ENCODE measurements at places on chromosomes 16 and 17.

- DNase-seq = no peak
Measured at GRCh38 chr17:11035681-11036080, 197.8 kb upstream of the PIRT start.

GRCh38 chr17:14755002-14755401, 454.1 kb downstream of the HS3ST3B1 start:
- no peak for DNase-seq

GRCh38 chr17:79146562-79146961, 71.9 kb downstream of the ENGASE start:
- DNase-seq = no peak

- no peak for DNase-seq
Measured at GRCh38 chr17:75540923-75541503, 15.5 kb downstream of the LLGL2 start.

- DNase-seq = no peak
Measured at GRCh38 chr16:1776991-1777374, 4.0 kb upstream of the MRPS34 start.

DNA sequence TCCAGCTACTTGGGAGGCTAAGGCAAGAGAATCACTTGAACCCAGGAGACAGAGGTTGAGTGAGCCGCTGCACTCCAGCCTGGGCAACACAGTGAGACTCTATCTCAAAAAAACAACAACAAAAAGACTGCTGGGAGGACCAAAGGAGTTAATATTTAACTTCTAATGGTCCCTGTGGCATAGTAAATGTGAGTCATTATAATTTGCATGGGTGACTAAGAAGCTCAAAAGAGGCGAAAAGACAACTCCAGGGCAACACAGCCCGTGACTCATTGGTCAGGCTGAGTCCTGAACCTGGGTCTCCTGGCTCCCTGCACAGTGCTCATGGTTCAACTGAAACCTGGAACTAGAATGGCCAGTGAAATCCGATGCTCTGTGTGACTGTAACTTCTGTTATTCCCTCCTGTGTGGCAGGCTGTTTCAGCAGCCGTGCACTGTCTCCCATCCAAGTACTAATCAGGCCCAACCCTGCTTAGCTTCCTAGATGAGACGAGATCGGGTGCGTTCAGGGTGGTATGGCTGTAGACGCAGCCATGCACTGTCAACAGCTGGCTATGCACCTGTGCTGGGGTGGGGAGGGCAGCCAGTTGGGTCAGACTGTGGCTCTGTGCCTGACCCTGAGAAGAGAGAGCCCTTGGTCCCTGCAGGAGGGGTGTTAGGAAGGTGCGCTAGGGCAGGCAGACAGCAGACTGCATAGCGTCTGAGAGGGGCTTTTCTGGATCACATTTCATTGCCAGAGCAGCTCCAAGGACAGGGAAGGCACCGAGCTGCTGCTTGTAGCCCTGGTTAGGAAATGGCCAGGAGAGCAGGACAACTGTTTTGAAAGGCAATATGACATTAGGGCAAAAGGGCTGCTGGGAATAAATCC, 14.5 kb upstream of the GPRC5C start:
- DNase-seq = no peak

DNA sequence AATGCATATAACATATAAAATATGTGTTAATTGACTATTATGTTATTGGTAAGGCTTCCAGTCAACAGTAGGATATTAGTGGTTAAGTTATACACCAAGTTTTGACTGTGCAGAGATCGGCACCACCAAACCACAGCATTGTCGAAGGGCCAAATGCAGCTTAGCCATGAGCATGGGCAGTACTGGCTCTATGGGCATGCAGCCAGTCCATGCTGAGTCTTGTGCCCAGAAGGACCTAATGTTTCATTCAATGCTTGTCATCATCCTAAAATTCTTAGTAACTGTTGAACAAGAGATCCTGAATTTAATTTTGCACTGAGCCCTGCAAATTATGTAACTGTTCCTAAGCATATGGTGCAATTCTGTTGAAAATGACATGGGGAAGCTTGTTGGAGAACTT, 233.4 kb upstream of the HS3ST3A1 start:
- no peak for DNase-seq

DNA sequence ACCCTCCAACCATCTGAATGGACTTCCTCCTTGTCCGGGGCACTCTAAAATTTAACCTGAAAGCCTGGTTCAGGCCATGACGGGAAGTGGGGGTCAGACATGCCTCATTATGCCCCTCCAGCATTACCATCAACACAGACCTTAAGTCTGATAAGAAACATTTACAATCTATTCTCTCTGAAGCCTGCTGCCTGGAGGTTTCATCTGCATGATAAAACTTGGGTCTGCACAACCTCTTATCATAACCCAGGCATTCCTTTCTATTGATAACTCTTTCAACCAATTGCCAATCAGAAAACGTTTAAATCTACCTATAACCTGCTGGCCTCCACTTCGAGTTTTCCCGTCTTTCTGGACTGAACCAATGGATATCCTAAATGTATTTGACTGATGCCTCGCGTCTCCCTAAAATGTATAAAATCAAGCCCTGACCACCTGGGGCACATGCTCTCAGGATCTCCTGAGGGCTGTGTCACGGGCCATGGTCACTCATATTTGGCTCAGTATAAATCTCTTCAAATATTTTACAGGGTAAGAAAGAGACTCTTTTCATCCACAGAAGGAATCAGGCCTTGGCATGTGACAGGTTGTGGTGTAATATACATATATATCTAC, 45.6 kb downstream of the LYRM1 start:
- DNase-seq = no peak

DNA sequence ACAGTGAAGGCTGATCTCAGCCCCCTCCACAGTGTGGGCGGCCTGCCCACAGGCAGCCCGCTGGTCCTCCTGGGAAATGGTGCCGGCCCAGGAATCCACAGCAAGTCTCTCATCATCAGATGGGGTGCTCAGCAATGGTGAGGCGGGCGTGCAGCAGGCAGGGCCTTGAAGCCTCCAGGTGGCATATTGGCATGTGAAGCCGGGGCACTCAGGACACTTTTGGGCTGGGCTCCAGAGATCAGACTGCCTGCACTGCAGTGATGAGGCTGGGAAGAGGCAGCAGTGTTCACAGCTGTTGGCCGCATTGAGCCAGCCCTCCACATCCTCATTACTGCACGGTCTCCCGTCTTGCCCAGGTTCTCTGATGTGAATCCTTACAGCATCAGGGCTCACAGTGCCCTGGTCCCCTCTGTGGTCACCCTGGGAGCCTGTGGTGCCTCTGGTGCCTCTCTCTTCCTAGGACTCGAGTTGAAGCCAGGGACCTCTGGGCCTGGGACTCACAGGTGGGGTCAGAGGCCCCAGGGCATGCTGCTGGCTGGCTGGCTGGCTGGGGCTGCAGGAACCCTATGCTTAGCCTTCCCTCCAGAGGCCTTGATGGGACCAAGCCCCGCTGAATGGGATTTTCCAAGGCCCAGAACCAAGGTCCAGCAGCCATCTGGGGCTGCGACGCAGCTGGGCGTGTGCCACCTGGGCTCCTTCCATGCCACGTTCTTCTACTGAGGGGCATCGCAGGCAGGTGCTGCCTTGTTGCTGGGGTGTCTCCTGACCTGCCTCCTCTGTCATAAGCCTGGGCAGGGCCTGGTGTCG, 48.6 kb downstream of the TNFRSF13B start:
- DNase-seq = no peak

DNA sequence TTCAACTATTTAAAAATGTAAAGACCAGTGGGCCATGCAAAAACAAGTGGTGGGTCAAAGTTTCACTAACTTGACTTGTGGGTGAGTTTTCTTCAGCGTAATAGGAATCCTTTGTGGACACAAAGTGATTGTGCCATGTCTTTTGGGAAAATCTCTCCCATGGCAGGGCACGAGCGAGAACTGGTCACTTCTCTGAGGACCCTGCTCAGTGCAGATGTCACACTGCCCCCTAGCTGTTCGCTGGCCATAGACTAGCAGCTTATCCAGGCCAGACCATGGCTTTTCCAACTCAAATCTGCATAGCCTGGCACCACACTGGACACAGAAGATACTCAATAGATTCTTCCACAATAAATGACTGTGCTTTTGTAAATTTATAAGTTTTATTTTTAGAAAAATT, 306.0 kb upstream of the CCL2 start:
- peak; percentile 72 for DNase-seq

DNA sequence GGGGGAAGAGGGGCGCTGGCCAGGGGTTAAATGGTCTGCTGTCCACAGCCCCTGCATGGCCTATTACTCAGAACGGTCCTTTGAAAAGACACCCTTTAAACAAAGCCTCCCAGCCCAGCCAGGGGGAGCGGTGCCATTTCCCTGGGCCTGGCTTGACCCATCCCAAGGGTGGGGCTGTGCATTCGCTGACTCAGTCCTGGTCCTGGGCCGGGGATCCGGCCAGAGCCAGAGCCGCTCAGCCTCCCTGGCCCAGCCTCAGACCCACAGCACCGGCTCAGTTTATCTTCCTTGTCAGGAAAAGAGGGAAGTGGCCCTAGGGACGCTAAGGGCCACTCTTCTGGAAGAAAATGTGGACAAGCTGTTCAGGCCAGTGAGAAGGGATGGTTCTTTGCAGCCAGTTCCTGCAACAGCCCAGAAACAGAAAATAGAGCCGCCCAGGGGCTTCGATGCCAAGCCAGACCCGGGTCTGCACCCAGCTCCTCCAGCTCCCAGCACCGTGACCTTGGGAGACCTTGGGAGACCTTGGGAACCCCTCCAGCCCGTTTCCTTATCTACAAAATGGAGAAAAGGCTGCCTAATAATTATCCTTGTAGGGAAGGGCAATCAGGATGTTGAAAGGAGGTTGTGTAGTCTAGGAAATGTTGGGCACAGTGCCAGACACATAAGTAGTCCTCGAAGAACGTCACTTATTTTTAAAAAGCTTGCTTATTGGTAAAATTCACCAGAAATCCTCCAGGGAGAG, 82.5 kb downstream of the ZDHHC7 start:
- no peak for DNase-seq

- no peak for DNase-seq
Measured at GRCh38 chr17:61728297-61728836, 135.0 kb downstream of the BRIP1 start.

- no peak for DNase-seq
Measured at GRCh38 chr17:66810951-66811682, 23.8 kb upstream of the CACNG5 start.

DNA sequence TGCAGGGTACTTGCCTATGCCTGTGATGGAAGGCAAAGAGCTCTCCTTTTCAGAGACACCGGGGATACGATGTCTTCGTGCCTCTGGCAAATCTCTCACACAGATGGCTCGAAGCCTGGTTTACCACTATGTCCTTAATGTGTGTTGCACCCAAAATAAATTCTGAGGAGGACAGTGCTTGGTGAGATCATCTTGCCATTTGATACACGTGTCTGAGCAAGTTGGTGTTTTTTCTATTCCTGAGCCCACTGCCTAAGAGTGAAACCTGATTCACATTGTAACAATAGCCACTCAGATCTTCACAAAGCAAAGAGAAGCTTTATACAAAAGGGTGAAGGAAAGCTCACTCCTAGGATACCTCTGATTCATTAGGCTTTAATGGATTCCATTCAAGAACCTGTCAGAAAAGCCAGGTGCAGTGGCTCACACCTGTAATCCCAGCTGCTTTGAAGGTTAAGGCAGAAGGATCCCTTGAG, 33.1 kb upstream of the AKAP1 start:
- DNase-seq = no peak

DNA sequence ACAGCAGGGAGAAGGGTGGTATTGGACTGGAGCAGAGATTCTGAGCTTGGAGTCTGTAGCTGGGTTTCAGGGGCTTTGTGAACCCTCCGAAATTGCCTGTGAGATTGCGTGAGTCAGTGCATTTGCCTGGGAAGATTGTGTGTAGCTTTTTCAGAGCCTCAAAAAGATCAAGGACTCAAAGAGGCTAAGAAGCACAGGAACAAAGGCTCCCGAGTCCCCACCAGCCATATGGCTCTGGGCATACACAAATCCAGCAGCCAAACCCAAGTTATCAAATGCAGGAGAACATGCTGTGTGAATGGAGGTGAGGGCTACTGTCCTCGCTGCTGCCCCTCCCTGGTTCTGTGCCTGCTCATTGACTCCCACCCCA, 3.0 kb downstream of the LRRC75A start:
- DNase-seq = no peak

- no peak for DNase-seq
Measured at GRCh38 chr16:28859326-28859725, 4.3 kb upstream of the SH2B1 start.

DNA sequence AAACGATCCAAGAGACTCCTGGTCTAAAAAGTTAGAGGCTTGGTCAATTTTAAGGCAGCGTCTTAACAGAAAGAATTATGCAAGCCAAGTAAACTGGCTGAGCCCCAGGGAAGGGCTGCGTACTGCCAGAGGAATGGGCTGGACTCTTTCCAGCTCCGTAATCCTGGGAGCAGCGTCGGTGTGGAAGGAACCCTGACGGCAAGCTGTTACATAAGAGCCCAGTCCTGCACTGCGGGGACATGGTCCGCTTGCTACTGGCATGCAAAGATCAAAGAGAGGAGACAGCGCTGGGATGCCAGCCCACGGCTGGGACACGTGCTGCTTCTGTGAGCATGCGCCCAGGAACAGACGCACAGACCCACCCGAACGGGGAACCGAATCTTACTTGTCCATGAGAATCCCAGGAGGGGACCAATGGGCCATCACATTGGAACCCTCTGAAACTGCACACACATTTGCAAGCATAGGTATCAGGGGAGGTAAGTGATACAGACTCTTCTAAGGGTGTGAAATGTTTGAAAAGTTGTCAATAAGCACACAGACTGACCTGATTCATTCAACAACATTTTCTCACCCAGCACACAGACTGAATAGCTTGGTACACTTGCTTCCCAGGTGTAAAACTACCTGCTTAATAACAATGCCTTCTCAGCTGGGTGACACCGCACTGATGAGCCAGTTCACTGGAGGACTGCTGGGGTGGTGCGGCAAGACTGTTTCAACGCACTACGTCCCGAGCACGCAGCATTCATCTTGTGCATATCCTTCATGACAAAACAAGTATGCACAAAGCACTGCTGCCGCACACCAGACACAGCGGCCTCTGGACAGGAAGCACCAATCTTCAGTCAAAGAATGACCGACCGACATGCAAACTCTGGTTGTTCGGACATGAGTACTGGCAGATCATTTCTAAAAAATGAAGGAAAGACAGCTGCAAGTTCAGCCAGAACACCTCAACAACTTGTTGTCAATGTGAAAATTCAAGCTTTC, 94.9 kb downstream of the ANKRD11 start:
- DNase-seq = no peak

DNA sequence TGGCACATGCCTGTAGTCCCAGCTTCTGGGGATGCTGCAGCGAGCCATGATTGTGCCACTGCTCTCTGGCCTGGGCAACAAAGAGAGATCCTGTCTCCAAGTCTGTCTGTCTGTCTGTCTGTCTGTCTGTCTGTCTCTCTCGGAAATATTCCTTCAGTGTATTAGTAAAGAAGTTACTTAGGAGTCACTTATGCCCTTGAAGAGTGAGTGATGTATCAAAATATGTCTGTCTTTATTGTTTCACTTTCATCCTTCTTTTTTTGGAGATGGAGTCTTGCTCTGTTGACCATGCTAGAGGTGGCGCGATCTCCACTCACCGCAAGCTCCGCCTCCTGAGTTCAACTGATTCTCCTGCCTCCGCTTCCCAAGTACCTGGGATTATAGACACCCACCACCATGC, 410.5 kb downstream of the WWOX start:
- DNase-seq = no peak

All from hematopoietic multipotent progenitor cell treated with erythropoietin and hydrocortisone succinate and interleukin-3 and kit ligand, for 17 days (in vitro differentiated cells).